NCI-H226 (cell line): ENCODE measurements at places on chromosomes 2 and 18.

GRCh38 chr18:37507239-37507638, 58.4 kb downstream of the CELF4 start:
- no peak for DNase-seq

DNA sequence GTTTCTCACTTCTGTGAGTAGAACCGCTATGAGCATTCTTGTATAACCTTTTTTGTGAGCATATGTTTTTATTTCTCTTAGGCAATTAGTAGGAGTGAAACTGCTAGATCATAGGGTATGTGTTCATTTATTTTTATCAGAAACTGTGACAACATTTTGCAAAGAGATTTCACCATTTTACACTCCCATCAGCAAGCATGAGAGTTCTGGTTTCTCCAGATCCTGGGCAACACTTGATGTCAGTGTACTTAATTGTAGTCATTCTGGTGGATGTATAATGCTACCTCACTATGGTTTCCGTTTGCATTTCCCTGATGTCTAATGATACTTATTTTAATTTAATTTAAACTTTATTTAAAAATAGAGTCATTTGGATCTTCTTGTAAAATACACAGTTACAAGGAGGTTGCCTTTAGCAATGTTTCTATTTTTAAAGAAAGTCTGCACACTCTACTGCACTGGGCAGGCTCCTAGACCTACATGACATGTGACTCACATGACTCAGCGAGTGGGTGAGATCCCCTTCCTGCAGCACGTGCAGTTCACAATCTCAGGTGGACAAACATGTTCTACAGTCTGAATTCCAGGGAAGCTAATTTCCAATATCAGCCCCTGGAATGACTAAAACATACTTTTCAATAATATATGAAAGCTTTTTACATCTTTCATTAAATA, 127.0 kb upstream of the BCL2L11 start:
- DNase-seq: no peak

- DNase-seq: no peak
Observed at GRCh38 chr18:58861861-58862301, 2.8 kb upstream of the ZNF532 start.

- DNase-seq: no peak
Observed at GRCh38 chr2:111127351-111127750, 6.6 kb downstream of the BCL2L11 start.

GRCh38 chr18:12053289-12053688, 40.4 kb upstream of the ANKRD62 start:
- DNase-seq: no peak

- DNase-seq: no peak
Observed at GRCh38 chr2:110770959-110771431, 38.6 kb downstream of the ACOXL start.
